ENCODE measurements at places on chromosomes 3 and 15. TPM values are rescaled to one million over a fixed set of nuclear protein-coding genes. Genes with fewer than 3 reads are reported as not detected.

Gene NUP210
- polyA plus RNA-seq: 1.8 TPM

Gene ALPK3
- polyA plus RNA-seq: 0.16 TPM

Gene ZIC1
- polyA plus RNA-seq: 11.3 TPM

Gene PLIN1
- polyA plus RNA-seq: 0.08 TPM

Gene RLBP1
- polyA plus RNA-seq: not detected

Gene CFAP161
- polyA plus RNA-seq: 0.03 TPM

Gene ABHD17C
- polyA plus RNA-seq: 9.2 TPM

Gene IL20RB
- 0.58 TPM for polyA plus RNA-seq

Gene PHLDB2
- polyA plus RNA-seq: 23.3 TPM

Gene LYZL4
- not detected for polyA plus RNA-seq

Gene IGDCC3
- polyA plus RNA-seq: 0.43 TPM

Gene SH2D7
- polyA plus RNA-seq: not detected

Gene PCOLCE2
- 25.4 TPM for polyA plus RNA-seq

Gene DCBLD2
- 190 TPM for polyA plus RNA-seq

Gene CSPG5
- polyA plus RNA-seq: 0.58 TPM

Gene FMN1
- 9.1 TPM for polyA plus RNA-seq

Gene SLC2A2
- polyA plus RNA-seq: 0.63 TPM

Gene PPP1R14D
- polyA plus RNA-seq: not detected

GRCh38 chr15:95051861-95052260 lies 820.5 kb downstream of the MCTP2 start:
- no peak for DNase-seq

- peak; percentile 77 for DNase-seq
Observed at GRCh38 chr3:128068156-128068620, 16.0 kb downstream of the SEC61A1 start.

- peak; percentile 64 for DNase-seq
Observed at GRCh38 chr3:42803414-42804105, 730 bp downstream of the HIGD1A start.

- DNase-seq: no peak
Observed at GRCh38 chr3:50408443-50408944, 49.2 kb upstream of the TMEM115 start.

- DNase-seq: peak; percentile 55
Observed at GRCh38 chr15:72599855-72600464, 54.5 kb upstream of the GOLGA6B start.

GRCh38 chr15:69319384-69320375 lies 21.0 kb downstream of the PAQR5 start:
- no peak for DNase-seq

- no peak for DNase-seq
Observed at GRCh38 chr3:28799084-28799483, 450.5 kb upstream of the AZI2 start.

DNA sequence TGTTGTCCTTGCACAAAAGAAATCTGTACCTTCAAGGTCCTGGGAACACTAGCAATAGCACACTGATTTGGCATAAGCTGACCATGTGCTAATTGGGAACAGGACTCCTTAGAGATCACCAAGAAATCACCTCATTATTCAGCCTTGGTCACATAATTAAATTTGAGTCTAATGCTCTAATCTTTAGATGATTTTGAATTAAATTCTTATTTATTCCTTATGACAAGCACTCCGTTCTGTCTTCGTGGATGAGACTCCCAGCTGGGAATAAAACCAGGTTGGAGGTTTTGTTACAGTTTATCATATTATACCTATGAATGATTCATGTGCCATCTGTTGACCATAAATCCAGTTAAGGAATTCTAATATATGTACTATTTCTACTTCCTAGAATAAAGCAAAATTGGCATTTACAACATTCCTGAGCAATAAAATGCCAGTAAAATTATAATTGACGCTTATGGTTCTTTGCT lies 162.2 kb downstream of the MYRIP start:
- no peak for DNase-seq

DNA sequence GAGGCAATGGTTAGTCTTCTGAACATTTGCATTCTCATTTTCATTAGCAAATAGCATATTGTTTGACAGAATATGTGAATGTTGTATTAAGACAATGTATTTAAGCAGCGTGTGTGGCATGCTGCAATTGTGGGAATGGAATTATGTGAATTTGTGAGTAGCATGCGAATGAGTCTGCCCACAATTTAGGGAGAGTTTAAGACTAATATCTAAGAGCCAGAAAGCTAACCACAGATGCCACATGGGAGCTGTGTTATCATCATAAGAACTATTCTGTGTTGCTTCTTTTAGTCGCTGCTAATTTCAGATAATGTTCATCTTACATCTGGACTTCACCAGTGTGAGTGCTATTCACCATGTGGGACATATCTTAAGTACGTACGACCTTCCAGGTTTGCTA lies 494.5 kb downstream of the RBMS3 start:
- DNase-seq: no peak

DNA sequence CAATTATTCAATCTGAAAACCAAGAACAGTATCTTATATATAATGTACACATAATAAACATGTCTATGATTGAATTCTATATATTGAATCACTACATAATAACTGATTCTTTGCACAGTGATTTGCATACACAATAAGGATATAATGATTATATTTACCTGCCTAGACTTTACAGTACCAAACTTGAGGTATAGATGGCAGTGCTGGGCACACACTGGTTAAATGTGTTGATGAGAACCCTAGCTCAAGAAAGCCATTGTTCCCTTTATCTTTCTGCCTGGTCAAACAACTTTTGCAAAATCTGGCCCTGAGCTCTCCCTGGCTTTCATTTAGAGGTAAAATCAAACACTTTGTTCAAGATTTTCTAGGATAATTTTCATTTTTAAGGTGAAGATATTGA lies 697.7 kb downstream of the TUSC7 start:
- no peak for DNase-seq

GRCh38 chr15:58777107-58777506 lies 6.0 kb downstream of the MINDY2 start:
- DNase-seq: no peak

- DNase-seq: no peak
Observed at GRCh38 chr3:10998542-10998941, 6.0 kb downstream of the SLC6A1 start.

DNA sequence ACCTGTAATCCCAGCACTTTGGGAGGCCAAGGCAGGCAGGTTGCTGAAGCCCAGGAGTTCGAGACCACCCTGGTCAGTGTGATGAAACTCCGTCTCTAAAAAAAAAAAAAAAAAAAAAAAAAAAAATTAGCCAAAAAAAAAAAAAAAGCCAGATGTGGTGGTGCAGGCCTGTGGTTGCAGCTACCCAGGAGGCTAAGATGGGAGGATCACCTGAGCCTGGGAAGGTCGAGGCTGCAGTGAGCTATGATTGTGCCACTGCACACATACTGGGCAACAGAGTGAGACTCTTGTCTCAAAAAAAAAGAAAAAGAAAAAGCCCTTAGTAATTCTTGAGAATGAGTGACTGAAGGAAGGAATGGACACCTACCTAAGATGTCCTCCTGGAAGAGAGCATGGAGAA lies 105.1 kb downstream of the VGLL4 start:
- no peak for DNase-seq

- DNase-seq: no peak
Observed at GRCh38 chr3:10848261-10848660, 32.2 kb downstream of the SLC6A11 start.

GRCh38 chr3:124707656-124708062 lies 22.6 kb upstream of the UMPS start:
- no peak for DNase-seq

DNA sequence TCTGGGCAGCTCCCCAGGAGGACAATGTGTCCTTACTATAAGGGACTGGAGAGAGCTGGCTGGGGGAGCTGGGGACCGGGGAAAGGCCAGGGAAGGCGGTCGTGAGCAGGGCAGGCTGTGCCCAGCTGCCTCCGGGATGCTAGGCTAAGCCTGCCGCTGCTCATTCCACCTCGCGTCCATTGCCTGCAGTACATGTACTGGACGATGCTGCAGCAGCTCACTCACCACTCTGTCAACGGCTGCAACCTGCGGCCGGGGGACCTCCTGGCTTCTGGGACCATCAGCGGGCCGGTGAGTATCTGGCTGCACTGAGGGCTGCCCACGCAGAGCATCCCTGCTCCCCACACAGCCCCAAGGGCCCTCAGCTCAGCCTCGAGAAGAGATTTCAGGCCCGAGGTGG lies 27.1 kb downstream of the FAH start:
- no peak for DNase-seq

GRCh38 chr3:46354478-46354877 lies 567 bp downstream of the CCR2 start:
- DNase-seq: no peak

DNA sequence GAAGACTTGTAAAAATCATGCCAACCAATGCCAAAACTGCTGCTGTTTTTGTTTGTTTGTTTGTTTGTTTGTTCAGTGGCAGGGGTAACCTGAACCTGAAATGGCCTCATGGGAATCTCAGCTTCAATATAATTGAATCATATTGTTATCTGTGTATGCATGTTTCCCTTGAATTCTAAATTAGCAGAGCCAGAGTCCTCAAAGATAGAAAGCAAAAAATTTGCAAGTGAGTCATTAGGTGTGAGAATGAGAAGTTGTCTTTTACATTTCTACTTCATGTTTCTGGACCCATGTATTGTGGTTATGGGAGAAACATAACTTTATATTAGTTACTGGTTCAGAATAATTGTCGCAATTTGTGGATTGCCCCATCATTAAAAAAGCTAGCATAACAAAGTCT lies 249.2 kb downstream of the DOCK3 start:
- DNase-seq: no peak

- no peak for DNase-seq
Observed at GRCh38 chr3:87025661-87026645, 35.0 kb upstream of the VGLL3 start.

- no peak for DNase-seq
Observed at GRCh38 chr3:72271216-72271615, 486.3 kb upstream of the PROK2 start.

- DNase-seq: peak; percentile 60
Observed at GRCh38 chr3:127254730-127255129, 33.1 kb downstream of the PRR20G start.

GRCh38 chr3:52313188-52313773 lies 2.8 kb upstream of the DNAH1 start:
- DNase-seq: no peak

GRCh38 chr3:57617739-57618138 lies 20.6 kb upstream of the ARF4 start:
- no peak for DNase-seq

GRCh38 chr15:74220475-74221248 lies 15.5 kb upstream of the CCDC33 start:
- no peak for DNase-seq

GRCh38 chr15:95226835-95227234 lies 995.5 kb downstream of the MCTP2 start:
- no peak for DNase-seq

- DNase-seq: peak; percentile 1
Observed at GRCh38 chr3:13715167-13715954, 164.5 kb downstream of the WNT7A start.

Measured in SK-N-SH (cell line).